ENCODE measurements at places on chromosomes 11 and 22.

DNA sequence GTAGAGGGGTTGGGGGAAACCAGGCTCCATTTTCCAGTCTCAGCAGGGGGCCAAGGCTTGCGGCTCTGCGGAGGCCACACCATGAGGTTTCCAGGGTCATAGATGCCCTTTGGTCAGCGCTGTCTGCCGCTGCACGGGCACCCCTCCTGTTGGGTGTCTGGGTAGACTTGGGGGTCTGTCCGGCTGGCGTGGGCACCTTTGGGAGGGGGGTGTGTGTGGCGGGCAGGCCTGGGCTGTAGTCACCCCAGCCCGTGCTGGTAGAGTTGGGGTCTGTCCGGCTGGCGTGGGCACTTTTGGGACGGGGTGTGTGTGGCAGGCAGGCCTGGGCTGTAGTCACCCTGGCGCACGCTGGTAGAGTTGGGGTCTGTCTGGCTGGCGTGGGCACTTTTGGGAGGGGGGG lies 18.6 kb downstream of the LSP1 start:
- no peak for DNase-seq

GRCh38 chr11:57429946-57430345 lies 3.0 kb upstream of the SLC43A3 start:
- DNase-seq = no peak

DNA sequence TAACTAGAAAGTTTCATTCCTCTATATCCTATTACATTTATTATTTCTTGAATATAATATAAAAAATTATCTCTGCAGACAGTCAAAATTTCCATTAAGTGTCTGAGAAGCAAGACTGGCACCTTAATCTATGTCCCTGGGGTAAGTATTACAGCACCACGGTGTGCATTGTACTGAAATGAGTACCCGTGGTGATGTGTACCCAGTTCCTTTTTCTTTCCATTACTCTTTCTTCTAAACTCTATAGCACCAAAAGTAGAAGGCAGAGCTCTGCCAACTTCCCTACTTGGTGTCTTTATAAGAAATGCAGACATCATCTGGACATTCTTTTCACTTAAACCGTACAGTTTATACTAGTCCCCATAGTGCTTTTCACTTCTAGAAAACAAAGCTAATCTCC lies 161.7 kb downstream of the GUCY1A2 start:
- no peak for DNase-seq

GRCh38 chr11:132402071-132402684 lies 1031.8 kb downstream of the NTM start:
- peak; percentile 53 for DNase-seq

DNA sequence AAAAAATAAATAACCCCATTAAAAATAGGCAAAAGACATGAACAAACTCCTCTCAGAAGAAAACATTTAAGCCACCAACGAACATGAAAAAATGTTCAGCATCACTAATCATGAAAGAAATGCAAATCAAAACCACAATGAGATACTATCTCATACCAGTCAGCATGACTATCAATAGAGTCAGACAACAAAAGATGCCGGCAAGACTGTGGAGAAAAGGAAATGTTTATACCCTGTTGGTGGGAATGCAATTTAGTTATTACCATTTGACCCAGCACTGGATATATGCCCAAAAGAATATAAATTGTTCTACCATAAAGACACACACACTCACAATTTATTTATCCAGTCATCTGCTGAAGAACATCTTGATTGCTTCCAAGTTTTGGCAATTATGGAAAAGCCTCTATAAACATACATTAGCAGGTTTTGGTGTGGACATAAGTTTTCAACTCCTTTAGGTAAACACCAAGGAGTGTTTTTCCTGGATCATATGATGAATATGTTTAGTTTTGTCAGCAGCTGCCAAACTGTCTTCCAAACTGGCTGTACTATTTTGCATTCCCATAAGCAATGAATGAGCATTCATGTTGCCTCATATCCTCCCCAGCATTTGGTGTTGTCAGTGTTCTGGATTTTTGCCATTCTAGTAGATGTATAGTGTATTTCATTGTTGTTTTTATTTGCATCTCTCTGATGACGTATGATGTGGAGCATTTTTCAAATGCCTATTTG lies 28.0 kb downstream of the OR8D1 start:
- DNase-seq = no peak

- DNase-seq = no peak
These were observed 59.0 kb downstream of the SWAP70 start for GRCh38 chr11:9722893-9723292.

Measured in dorsolateral prefrontal cortex (tissue), 122 donors.